Activated CD4-positive, alpha-beta T cell treated with anti-CD3 and anti-CD28 coated beads, Interleukin-2, amount 10 ng/mL, durations not matched to agents 7 days and 5 days (primary cell): ENCODE measurements at places on chromosomes 4 and X.

DNA sequence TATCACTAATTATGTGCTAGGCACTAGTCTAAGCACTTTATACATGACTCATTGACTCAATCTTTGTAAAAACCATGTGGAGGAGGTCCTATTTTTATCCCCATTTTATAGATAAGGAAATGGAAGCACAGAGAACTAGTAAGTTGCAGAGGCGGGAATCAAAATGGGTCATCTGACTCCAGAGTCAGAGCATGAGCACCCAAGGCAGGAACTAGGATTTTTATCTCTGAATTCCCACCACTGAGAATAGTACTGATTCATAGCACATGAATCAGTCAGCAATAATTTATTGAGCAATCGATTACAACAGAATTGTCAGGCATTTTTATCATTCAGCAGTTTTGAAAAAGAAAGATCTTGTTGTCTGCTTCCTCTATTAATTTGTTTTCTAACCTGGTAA lies 19.3 kb downstream of the SCARB2 start:
- no peak for DNase-seq

DNA sequence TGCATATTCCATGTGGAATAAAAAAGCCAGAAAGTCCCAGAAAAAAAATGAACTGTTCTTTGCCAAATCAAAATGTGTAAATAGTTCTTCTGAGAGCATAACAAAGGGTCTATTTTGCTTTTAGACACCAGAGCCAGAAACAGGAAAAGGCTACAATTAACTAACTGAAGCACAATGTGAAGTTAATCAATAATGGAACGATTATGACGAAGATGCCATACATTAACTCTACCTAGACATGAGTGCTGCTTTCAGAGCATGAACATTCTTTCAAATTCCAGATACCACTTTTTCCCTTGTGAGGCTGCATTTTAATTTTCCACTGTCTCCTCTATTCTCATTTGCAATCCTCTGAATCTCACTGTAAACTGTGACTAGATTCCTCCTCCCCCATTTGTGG lies 48.7 kb upstream of the PHOX2B start:
- no peak for DNase-seq

GRCh38 chrX:2351999-2352995 lies 148.5 kb downstream of the DHRSX start:
- no peak for DNase-seq

GRCh38 chrX:38142610-38143009 lies 78.1 kb downstream of the SRPX start:
- no peak for DNase-seq

- DNase-seq: no peak
These were observed 106.2 kb downstream of the LNX1 start for GRCh38 chr4:53484911-53485657.

- no peak for DNase-seq
These were observed 34.4 kb downstream of the SLAIN2 start for GRCh38 chr4:48375651-48376304.
